ENCODE measurements at places on chromosomes 2 and 18.
A peak's percentile ranks its signal among the peaks of the same experiment; 100 is the strongest.

GRCh38 chr18:63440881-63441280 is 18.6 kb upstream of the VPS4B start:
- DNase-seq, result no peak

DNA sequence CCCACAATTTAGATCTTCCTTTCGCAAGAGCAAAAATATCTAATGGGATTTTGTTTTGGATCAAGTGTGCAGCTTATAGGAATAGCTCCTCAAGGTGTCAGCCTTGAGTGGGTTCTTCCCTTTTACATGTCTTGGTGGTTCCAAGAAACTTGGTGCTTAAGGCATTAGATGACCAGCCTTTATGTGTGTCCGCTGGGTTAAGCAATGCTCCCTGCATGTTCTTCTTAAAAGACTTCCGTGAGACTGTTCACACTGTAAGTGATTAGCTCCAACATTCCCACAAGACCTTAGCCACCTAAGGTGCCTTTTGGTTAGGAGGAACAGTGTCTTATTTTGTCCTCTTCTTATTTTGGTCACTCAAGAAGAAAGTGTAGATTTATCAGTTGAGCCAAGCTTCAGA is 44.3 kb upstream of the GPR39 start:
- DNase-seq, result no peak

- peak; percentile 74 for DNase-seq
These were observed 33.0 kb upstream of the DLX1 start for GRCh38 chr2:172052000-172052983.

GRCh38 chr2:197600306-197600705 is 75.1 kb downstream of the RFTN2 start:
- no peak for DNase-seq

DNA sequence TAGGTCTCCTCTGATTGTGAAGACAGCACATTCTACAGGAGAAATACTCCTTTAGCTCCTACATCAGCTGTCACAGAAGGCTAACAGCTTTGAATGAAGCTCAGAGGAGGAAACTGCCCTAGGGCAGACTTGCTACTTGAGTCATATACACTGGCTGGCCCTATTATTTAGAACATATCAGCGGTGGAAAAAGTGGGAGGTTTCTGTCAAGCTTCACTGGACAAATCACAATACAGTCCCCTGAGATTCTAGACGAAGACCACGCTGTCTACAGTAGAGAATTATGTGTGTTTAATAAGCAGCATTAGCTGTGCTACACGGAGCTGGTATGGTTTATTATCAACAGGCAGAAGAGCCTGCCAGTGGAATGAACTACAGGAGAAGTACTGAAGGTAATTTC is 230.9 kb upstream of the FSIP2 start:
- peak; percentile 5 for DNase-seq

- no peak for DNase-seq
These were observed 22.0 kb upstream of the FZD5 start for GRCh38 chr2:207791579-207792243.

DNA sequence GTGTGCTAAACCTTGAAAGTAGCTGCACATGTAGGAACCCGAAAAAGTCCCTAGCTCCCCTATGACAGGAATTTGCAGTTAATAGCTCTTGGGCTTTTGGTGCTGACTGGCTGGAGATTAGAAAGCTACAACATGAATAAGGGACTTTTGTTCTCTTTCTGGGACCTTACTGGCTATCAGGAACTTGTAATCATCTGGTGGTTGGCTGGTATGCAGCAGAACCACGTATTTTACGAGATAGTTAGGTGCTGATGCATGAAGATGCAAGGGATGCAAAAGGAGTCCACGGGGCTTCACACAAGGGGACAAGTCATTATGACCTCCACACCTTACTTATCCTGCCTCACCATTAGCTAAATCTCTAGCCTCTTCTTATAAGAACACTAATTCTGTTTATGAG is 190.2 kb upstream of the NRXN1 start:
- no peak for DNase-seq

- no peak for DNase-seq
These were observed 24.6 kb downstream of the CROCC2 start for GRCh38 chr2:240930631-240931318.

GRCh38 chr2:82857967-82858366 is 1601.1 kb downstream of the SUCLG1 start:
- DNase-seq, result no peak

DNA sequence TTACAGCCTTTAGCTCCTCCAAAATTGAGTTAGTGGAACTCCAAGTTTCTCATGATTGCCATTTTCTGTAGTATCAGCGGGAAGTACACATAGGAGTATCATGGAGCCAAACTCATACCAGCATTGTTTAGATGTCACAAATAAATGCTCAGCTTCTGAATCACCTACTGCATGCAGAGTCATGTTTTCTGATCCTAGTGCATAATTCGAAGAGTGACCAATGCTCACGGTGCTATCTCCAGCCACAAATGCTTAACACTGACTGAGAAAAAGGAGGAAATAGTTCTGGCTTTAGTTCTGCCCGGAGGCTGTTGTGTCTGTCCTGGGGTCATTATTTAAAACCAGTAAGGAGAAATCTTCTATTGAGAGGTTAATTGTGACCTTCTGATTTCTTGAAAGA is 45.4 kb upstream of the LRATD1 start:
- peak; percentile 1 for DNase-seq

GRCh38 chr2:74576211-74576862 is 21.8 kb downstream of the DOK1 start:
- DNase-seq, result no peak

- DNase-seq, result no peak
These were observed 7.2 kb downstream of the ARPC2 start for GRCh38 chr2:218224186-218224585.

- no peak for DNase-seq
These were observed 471.0 kb upstream of the PIK3C3 start for GRCh38 chr18:41484069-41484468.

GRCh38 chr2:8484502-8485283 is 197.2 kb upstream of the ID2 start:
- no peak for DNase-seq

DNA sequence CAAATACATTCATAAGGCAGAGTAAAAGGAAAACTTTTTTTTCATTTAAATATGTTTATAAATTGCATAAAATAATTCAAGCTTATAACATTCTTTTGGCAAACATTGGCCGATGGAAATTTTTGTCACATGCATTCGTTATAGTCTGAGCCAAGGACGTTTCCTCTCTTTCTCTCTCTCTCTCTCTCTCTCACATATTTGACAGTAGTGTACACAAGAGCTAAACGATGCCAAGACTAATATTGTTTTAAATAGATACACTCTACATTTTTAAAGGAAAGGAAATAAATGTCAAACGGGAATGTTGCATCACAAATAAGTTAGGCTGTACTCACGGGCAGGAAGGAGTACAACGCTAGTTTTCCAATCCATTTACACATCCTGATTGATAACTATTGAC is 251.1 kb upstream of the SMIM21 start:
- DNase-seq, result no peak

DNA sequence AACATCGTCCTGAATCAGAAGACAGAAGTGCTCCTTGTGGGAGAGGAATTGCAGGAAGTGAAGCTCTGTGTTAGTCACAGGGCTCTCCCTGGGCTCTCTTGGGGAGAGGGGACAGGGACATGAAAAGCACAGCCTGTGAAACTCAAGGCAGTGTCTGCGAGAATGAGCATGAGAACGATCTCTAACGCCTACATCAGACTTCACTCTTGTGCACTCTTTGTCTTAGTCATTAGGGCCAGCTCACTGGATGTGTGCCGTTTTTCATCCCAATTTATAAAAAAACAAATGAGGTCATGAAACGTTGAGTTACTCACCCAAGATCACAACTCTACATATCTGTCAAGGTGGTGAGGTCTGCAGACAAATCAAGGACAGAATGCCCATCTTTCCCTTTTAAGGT is 27.0 kb upstream of the TWIST2 start:
- no peak for DNase-seq

- DNase-seq, result no peak
These were observed 154.7 kb upstream of the DOK6 start for GRCh38 chr18:69246027-69246426.

GRCh38 chr18:10820681-10821080 is 294.9 kb downstream of the NAPG start:
- no peak for DNase-seq

DNA sequence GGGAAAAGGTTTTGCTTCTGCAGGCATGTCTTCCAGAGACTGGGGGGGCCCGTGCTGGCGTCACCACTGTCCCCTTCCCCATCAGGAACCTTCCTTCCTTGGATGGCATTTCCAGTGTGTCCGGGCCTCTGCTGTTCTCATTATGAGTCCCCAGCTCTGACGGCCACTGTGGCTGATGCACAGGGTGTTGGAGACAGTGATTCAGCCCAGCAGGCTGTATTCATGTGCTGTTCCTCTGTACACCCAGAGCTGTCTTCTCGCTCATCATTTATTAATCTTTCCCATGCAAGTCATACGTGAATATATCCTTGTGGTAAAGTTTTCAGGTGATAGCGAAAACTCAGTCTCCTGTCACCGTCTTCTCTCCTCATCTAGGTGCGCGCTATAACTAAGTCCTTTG is 57.7 kb downstream of the ASAP2 start:
- DNase-seq, result no peak

- peak; percentile 38 for DNase-seq
These were observed 46.6 kb downstream of the PLCL1 start for GRCh38 chr2:197850882-197851450.

GRCh38 chr2:100702438-100703109 is 117.4 kb upstream of the NPAS2 start:
- DNase-seq, result no peak

GRCh38 chr2:7480431-7480830 is 563.2 kb downstream of the RNF144A start:
- DNase-seq, result no peak

- no peak for DNase-seq
These were observed 294.5 kb downstream of the ZNF407 start for GRCh38 chr18:74892066-74892627.

- DNase-seq, result no peak
These were observed 91.8 kb downstream of the PLEKHM3 start for GRCh38 chr2:207933396-207934065.

GRCh38 chr2:100390001-100390940 is 27.2 kb downstream of the CHST10 start:
- DNase-seq, result no peak

GRCh38 chr2:182055993-182056392 is 70.3 kb downstream of the PPP1R1C start:
- DNase-seq, result no peak

- no peak for DNase-seq
These were observed 18.5 kb upstream of the EFR3B start for GRCh38 chr2:25023333-25023732.

DNA sequence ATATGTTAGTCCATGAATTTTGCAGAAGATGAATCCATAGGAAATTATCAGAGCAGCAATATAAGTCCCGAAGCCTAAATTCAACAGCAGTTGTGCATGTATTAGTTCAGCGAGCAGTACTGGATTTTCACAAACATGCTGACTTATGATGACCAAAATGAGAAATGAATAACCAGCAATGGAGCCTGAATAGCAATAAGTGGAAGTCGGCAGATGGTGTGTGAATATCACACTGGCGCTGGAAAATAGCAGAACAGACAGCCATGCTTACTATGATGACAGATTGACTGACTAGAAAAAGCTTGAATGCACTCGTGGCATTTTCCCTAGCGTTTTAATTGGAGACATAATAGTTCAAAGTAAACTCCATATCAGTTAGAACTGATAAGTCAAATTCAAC is 1114.5 kb downstream of the DSC3 start:
- DNase-seq, result no peak

DNA sequence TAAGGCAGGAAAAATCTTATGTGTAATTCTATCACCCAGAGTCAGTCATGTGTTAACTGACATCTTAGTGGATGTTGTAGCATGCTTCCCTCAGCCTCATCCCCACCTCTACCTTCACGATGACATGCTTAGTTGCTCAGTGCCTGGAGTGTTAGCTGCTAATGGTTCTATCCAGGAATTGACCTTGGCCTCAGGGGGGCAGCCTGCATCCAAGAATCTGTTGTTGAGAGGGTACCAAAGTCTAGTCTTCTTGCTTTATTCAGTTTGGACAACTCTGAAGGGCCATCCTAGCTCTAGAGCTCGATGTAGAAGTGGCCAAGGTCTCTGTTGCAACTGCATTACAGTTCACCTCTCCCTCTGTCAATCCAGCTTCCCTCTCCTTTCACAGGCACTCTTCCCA is 61.2 kb downstream of the ACYP2 start:
- DNase-seq, result peak; percentile 68

- no peak for DNase-seq
These were observed at the start of gene PSMA8 for GRCh38 chr18:26133652-26134051. TSS of gene PSMA8 (plus strand) at chr18:26133869. CDS start at chr18:26133966, 97 bp downstream.

DNA sequence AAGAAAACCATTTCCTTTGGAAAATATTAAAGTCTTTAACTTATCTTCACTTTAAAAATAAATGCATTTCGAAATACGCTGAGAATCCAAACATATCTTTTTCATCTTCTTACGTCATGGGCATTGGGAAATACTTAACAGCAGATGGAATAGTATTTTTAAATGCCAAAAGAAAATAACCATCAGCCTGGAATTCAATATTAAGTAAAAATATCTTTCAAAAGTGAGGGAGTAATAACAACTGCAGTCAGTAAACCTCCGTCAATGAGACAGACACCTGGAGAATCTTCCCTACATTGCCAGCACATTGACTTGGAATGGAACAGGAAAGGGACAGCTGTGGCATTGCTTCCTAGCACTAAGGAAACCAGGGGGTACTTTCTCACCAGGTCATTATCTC is 290.4 kb upstream of the TNP1 start:
- peak; percentile 77 for DNase-seq

DNA sequence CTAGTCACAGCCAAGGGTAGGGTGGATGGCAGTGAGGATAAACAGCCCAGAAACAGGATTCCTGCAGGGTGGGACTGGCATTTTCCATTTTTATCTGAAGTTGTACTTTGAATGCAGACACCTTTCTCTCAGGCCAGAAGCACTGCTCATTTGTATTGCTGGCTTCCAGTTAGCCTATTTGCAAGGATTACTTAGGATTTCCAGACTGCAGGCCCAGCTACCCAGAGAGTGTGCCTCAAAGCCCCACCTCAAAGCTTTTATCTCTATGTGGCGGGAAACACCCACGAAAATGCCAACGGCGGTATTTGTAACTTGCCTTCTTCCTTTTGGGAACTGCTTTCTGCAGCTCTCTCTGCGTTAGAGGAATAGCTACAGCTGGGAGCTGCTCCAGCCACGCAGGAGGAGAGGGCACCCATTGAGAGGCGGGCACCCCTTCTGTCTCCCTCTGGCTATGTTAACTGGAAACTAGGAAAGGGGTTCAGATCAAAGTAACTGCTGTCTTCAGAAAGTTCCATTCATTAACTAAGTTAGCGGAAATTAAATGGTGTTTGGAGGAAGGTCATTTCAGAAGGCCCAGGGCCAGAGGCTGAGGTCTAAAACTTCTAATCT is 144.9 kb downstream of the TGIF1 start:
- peak; percentile 62 for DNase-seq

DNA sequence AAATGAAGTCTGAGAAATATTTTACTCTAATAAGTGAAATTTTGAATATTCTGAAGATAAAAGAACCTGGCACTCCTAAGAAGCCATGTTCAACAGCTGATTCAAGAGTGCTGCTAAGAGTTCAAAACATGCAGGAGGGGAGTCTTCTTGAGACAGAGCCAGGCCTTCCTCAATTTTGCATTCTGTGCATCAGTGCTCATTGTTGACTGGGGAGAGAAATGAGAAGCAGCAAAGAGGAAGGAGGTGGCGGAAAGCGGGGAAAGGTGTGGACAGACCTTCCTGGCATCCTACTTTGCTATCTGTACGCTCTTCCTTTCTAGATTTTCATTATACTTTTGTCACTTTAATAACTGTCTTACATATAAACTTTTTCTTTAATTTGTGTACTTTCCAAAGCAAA is 29.7 kb upstream of the TXNDC2 start:
- no peak for DNase-seq

- DNase-seq, result no peak
These were observed 73.3 kb downstream of the NDUFA10 start for GRCh38 chr2:239951825-239952224.

GRCh38 chr2:19355931-19356544 is 2.4 kb downstream of the OSR1 start:
- DNase-seq, result peak; percentile 58
